Cardiac muscle cell (in vitro differentiated cells and primary cell): ENCODE measurements at places on chromosomes 1 and 21. TPM values are rescaled to one million over a fixed set of nuclear protein-coding genes. Genes with fewer than 3 reads are reported as not detected.

DNA sequence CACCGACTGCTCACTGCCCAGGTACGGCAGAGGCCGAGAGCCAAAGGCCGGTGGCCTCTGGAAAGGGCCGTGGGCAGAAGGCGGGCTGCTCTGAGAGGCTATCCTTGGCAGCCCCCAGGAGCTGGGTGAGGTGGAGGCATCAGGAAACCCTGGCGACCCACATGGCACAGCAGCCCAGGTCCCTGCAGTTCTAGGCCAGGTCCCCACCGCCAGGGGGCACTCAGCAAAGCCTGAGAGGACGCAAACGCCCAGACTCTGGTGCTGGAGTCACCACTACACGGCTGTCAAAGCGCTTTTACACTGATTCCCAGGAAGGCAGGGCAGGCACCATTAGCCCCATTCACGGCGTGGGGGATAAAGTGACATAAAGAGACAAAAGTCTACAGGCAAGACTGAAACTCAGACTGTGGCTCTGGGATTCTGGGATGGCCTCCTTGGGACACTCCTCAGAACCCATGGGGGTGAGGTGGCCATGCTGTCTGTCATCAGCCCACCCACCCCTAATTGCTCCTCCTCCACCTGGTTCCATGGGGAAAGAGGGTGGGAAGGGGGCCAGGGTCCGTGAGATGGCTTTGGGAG is 4.9 kb downstream of the PLEKHG5 start:
- DNase-seq = peak; percentile 85

DNA sequence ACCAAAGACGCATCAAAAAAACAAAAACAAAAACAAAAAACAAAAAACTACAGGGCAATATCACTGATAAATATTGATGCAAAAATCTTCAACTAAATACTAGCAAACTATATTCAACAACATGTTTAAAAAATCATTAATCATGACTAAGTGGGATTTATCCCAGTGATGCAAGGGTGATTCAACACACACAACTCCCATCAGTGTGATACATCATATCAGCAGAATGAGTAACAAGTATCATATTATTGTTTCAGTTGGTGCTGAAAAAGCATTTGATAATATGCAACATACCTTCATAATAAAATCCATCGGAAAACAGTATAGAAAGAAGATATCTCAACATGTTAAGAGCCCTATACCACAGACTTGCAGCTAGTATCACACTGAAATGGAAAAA is 953.0 kb downstream of the AMY1C start:
- no peak for DNase-seq

Gene OR2L13
- total RNA-seq = not detected in 2 replicates

- no peak for DNase-seq
These were observed 24.3 kb downstream of the CA6 start for GRCh38 chr1:8969937-8970336.

Gene KRTAP10-11
- not detected in 2 replicates for total RNA-seq
